T-helper 2 cell (primary cell): ENCODE measurements at places on chromosomes 2 and 18.
A peak's percentile ranks its signal among the peaks of the same experiment; 100 is the strongest.

DNA sequence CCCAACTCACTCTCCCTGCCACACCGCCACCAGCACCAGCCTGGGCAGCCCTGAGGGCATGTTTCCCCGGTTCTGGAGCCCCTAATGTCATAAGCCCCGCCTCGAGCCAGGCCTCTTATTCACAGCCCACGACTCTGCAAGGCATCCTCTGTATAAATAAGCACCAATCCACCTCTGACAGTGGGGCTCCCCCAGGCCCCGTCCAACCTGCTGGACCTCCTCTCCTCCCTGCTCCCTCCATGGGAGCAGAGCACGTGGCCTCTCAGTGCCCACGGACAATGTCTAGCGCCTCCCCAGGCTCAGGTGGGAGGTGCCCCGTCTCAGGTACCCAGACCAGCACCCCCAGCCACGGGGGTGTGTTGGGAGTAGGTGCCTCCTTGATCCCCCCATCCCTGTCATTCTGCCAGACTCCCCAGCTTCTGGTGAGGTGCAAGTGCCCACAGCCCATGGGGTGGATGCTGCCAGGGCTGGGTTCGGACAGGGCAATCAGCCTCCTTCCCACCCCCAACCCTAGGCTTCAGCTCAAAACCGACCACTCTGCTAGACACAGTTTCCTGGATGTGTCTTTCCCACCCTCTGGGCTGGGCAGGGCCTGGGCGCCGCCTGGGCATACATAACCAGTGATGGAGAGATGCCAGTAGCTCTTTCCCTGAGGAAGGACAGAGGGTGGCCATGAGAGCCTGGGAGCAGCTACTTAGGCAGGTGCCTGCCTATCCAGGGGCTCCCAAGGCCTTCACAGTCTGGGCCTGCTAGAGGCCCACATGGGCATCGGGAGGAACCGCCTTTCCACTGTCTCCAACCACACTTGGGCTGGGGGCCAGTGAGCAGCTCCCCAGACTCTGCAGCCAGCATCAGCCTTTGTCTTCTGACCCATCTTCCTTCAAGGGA lies 1.6 kb upstream of the ADRA2B start:
- DNase-seq = peak; percentile 8

DNA sequence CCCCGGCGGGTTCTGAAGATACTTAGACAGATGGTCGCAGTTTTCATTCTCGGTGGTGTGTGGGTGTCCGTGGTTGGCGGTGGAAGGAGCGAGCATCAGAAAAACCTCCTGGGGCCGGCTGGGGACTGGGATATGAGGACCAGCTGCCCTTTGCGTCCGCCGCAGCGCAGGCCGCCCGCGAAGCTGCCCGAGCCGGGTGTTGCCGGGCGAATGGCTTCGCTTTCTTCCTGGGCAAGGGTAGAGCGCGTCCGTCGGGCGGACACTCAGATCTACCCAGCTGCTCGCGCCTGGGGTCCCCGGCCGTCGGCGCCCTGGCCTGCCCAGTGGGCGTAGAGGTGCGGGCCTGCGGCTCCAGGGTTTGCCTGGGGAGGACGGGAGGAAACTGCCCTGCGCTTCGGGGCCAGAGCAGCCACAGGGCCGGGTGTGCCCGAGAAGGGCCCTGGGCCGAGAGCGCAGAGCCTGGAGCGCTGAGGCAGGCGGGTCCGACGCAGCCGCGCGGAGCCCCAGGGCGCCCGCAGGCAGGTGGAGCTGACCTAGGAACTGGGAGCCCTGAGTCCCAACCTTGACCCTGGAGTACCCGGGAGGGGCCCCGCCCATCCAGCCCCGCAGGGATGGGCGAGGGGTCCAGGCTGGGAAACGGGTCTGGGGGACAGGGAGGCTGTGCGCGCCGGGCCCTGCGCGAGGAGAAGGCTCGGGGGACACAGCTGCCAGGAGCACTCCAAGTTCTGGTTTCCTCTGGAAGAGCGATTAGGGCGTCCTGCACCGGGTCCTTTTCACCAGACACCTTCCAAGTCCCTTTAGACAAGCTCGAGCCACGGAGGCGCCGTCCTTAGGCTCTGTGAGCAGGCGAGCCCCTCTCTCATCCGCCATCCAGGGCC lies 1.3 kb downstream of the TWIST2 start:
- DNase-seq = no peak

DNA sequence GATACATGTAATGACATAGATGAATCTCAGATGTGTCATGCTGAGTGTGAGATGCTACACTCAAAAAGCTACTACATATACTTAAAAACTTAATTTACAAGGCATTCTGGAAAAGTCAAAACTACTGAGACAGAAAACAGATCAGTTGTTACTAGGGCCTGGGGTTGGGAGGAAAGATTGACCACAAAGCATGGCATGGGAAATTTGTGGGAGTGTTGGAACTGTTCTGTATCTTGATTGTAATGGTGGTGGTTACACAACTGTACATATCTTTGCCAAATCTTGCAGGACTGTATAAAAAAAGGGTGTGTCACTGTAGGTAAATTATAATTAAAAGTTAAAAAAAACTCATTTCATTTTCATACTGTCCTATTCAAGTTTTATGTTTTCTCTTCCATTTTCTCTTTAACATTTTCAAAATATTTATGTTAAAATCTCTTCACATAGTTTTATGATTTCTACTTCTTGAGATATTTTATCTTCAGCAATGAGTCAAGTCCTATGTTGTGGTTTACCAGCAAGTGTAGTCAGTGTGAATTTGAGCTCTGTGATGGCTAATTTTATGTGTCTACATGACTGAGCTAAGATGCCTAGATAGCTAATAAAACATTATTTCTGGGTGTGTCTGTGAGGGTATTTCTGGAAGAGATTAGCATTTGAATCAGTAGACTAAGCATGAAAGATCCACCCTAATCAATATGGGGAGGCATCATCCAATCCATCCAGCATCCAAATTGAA lies 58.6 kb upstream of the VRK2 start:
- no peak for DNase-seq

GRCh38 chr2:150494234-150494945 lies 6.9 kb upstream of the RND3 start:
- DNase-seq = no peak

DNA sequence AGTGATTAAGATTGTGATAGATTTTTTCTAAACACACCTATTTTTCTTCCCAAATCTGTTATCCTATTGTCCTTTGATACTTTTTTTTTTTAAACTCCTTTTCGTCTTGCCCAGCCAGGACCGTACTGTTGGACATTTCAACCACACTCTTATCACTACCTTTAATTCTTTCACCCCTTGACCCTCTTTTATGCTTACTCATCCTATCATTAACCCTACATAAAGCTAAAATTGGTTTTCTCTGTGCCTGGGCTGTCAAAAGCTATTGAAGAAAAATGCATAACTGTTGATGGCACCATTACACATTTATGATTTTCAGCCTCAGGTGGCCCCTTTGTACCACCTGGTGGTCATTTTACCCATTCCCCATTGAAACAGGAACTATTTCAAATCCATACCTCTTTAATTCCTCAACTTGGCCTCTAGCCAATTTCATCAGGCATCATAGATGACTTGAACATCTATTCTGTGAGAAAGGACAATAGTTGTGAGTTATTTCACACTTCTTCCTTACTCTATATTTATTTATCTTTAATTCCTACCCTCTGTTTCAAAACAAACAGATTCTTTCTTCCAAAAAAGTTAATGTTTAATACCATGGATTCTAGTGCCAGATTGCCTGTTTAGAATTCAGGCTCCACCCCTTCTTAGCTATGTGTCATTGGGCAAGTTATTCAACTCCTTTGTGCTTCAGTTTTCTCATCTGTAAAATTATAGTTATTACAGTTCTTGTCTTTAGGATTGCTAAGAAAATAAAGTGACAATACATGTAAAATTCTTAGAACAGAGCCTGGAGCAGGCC lies 258.6 kb downstream of the CAMKMT start:
- DNase-seq = no peak

- no peak for DNase-seq
Observed at GRCh38 chr2:42128721-42129486, 40.2 kb upstream of the EML4 start.

- DNase-seq = no peak
Observed at GRCh38 chr2:158214431-158214830, 112.8 kb downstream of the UPP2 start.

DNA sequence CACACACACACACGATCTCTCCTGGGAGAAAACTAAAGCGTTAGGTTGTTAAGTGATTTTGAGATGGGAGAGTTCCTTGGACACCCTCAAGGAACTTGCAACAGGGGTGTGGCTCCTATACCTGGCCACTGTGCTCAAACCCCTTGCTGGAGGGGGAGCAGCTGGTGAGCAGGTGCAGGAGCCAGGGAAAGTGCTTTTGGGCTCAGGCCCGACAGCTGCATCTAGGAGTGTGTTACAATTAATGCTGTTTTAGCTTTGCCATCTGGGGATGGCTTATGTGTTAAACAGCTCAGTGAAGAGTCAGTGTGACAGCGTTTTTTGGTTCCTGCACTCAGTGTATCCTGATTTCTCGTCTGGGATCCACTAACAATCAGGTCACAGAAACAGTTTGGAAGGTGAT lies 510.8 kb downstream of the TRIB2 start:
- no peak for DNase-seq

DNA sequence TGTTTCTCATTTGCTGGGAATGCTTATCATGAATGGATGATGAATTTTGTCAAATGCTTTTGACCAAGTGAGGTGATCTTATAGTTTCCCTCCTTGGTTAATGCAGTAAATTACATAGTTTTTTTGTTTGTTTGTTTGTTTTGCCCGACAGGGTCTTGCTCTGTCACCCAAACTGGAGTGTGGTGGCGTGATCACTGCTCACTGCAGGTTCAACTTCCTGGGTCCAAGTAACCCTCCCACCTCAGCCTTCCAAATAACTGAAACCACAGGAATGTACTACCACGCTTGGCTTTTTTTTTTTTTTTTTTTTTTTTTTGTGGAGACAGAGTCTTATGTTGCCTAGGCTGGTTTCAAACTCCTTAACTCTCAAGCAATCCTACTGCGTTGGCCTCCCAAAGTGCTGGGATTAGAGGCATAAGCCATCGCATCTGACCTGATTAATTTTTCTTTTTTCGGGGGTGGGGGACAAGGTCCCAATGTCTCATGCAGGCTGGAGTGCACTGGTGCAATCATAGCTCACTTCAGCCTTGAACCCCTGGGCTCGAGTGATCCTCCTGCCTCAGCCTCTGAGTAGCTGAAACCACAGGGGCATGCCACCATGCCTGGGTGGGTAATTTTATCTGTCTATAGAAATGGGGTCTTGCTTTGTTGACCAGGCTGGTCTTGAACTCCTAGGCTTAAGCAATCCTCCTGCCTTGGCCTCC lies 48.6 kb downstream of the SMAD2 start:
- DNase-seq = no peak

DNA sequence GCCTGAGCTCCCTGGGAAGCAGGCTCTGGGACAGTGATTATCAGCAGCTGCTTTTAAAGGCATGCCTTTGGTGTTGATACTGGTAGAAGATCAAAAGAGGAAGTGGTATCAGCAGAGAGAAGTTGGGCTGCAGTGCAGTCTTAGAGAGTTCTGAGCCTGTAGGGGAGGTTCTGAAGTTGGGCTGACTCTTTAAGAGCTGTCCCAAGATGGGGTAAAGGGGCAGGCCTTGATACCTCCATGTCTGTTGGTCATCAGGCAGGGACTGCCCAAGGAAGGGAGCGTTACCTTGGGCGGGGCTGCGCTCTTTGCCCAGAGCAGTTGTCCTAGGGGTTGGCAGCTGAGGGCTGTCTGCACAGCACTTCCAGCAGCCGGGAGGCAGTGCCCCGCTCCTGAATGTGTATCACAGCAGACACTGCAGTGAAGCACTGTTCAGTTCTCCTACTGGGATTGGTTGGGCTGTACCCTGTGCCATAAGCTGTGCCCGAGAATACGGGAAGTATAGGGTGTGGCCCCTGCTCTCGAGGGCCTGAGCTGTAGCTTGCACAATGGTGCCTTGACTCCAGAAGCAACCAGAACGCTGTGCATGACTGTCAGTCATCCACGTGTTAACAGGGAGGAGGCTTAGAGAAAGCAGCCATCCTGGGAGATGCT lies 177.0 kb downstream of the CTIF start:
- DNase-seq = no peak

DNA sequence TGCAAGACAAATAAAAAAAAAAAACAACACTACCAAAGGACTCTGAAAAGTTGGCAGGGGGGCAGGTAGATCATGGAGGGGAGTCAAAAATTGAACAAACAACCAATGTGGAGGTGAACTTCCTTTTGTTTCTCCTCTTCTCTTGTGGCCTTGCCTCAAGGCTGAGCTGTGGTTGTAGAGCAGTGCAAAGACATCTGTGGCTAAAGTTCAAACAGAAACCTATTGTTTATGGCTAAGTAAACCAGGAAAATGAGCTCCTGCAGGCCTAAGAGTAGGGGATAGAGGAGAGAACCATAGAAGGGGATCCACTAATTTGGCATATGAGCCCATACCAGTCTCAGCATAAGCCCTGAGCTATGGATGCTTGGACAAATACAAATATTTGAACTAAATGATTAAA lies 40.2 kb upstream of the EGR4 start:
- DNase-seq = no peak

DNA sequence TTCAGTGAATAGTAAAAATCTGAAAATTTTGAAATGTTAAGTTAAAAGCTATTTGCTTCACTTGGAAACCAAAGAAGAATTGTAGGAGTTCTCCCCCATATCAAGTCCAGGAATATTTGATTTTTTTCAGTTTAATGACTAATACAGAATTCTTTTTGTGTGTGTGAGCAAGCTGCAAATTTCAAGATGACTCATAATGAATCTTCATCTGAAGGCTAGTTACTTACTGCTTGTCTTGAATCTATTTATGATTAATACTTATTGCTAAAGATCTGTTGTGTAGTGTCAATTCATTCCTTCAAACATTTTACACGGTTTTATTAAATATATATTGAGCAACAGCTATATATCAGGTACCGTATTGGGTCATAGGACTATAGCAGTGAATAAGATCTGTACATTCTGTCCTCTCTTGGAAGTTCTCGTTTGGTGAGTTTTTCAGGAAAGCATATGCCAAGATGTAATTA lies 47.8 kb upstream of the CAVIN2 start:
- DNase-seq = no peak

- DNase-seq = no peak
Observed at GRCh38 chr18:77079954-77080682, 52.5 kb downstream of the MBP start.

- DNase-seq = no peak
Observed at GRCh38 chr2:101231240-101231639, 21.4 kb upstream of the CNOT11 start.

- no peak for DNase-seq
Observed at GRCh38 chr18:35842536-35842935, 129.9 kb upstream of the RMP24 start.

DNA sequence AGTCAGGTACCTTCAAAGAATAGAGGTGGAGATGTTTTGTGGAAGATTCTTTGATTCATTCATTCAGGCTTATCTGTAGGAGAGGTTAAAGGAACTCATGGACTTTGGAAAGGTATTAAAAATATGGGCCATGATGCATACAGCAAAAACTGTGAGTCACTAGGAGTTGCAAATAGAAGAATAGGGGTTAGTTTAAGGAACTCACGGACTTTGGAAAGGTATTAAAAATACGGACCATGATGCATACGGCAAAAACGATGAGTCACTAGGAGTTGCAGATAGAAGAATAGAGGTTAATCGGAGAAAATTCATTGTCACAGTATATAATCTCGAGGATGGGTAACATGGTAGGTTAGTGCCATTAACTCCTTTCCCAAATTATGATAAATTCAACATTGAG lies 41.2 kb downstream of the SLC9A2 start:
- no peak for DNase-seq

GRCh38 chr2:174337337-174338146 lies 2.8 kb downstream of the SP9 start:
- DNase-seq = peak; percentile 73
